ENCODE measurements at places on chromosomes 11 and 22.

- DNase-seq: no peak
Observed at GRCh38 chr11:69711822-69712801, 8.3 kb upstream of the FGF19 start.

GRCh38 chr11:72704028-72704782 is 30.0 kb upstream of the PDE2A start:
- DNase-seq: peak; percentile 66

DNA sequence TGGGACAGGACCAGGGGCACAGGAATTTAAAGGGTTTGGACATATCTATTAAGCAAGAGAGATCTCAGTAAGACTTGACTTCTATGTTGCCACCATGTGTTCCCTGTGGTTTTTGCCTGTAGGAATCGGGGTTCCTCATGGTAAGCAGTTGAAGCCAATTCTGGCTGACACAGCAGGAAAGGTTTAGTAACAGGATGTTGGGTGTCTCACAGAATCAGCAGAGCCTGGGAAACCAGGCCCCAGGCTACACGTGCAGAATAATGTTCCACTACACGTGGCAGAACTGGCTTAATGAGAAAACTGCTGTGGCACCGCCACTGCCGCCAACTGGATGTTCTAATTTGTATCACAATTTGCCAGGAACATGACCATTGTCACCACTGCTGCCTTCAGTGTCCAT is 264.6 kb upstream of the PLET1 start:
- no peak for DNase-seq

GRCh38 chr11:36296884-36297543 is 926 bp downstream of the PRR5L start:
- DNase-seq: no peak

DNA sequence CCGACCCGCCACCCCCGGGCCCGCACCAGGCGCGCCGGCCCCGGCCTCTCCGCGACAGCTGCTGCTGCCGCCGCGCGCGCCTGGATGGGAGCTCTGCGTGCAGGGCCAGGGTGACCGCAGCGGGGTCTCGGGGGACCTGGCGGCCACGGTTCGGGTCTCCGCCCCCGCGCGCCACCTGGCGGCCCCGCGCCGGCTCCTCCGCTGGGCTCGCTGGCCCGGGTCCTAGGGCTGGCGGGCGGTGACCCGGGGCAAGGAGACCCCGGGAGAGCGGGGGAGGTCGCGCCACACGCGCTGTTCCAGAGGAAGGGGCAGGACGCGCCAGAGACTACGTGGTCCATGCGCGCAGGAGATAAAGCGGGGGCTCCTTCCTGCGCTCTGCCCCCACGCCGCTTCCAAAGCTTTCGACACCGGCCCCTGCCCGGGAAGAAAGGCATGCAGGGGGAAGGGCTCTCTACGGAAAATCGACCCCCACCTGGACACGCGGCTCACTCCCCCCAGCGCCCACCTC is 562 bp downstream of the SHANK2 start:
- peak; percentile 69 for DNase-seq

DNA sequence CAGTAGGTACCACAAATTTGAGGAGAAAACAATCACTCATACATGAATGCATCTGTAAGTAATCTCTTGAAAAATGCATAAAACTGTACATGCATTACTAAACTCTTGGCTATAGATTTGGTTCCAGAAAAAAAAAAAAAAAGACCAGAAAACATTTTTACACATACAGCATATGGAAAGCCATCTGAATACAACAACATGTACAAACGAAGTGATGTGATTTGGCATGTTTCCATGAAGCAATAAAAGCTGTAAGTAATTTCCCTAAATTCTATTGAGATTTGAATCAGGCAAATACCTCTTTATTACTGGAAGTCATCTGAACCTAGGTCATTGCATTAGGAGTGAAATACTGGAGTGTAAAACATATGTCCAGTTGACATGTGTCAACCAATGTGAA is 31.9 kb upstream of the ZC3H12C start:
- no peak for DNase-seq

DNA sequence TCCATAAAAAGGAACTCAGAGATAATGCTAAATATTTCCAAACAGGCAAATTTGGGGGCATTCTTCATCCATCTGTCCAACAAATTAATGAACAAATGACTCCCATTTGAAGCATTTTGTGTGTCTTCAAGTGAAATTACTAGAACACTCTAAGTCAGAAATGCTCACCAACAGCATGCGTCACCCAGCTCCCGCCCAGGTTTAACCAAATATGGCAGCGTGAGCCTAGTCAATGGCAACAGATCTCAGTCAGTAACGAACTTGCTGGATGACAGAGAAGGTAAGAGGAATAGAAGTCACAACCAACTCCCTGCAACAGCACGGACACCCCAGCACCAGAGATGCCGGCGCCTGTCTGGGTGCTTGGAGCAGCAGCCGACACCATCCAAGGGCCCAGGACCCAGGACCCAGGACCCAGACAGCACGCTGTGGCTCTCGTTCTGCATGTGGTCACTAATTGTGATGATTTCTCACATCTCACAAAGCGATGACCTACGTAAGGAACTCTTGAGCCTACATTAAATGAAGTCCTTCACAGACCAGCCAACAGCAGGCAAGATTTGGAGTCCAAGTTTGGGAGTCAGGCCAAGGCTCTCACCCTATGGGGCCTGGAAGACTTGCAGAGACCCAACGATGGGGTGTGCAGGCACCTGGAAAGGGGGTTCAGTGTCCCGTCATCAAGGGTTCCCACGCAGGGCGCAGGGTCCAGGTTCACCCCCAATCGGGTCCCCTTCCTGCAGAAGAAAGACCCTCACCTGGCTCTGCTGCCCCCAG is 556.9 kb downstream of the BRD1 start:
- no peak for DNase-seq

DNA sequence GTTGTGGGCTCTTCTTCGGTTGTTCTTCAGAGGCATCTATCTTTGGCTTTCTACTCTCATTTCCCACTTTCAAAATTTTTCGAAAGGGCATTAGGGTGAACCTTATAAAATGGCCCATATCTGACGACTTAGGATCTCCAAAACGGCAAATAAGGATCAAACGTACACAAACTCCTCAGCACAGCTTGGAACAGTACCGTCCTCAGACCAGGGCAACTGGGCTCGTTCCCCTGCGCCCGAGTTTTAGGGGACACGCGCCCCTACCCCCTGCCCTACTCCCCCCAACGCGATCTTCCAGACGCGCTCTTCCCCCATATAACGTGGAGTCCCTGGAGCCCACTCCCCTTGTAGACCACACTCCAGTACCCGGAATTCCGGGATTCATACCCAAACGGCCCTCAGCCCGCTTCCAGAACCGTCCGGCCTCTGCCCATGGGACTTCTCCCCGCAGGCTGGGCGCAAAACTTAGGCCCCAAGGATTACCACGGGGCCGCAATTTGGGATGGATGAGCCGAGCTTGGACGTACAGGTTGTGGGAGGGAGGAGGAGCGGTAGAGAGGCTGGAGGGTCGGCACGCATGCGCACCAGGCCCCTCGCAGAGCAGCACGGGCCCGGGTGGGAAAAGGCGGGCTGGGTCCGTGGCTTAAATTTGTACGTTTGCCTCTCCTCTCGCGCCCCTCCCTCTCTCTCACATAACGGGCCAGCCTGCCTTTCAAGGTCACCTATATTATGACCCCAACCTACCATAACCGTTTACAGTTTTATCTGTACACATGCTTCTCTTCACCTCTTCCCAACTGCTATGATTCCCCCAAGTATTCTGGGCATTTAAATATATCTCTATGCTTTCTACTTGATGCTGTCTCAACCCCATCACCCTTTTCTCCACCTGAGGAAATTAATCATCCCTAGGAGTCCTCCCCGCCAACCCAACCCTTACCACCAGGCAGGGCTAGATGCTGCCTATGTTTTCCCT is 3.4 kb downstream of the CCDC89 start:
- no peak for DNase-seq

DNA sequence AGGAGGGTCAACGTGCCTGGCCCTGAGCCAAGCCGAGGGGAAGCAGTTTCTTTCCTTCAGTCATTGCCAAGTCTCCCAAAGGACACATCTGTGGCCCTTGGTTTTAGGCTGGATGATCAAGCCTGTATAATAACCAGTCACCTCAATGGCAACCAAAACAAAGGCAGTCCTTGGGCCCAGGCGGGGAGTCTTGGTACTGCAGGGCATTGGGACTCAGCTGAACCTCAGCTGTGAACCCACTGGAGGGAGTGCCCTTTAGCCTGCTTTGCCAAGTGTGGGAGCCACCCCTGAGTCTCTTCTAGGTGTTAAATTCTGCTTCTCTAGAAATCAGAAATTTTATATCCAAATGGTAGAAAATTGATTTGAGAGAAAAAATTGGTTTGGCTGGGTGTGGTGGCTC is 36.9 kb downstream of the CPT1A start:
- no peak for DNase-seq

DNA sequence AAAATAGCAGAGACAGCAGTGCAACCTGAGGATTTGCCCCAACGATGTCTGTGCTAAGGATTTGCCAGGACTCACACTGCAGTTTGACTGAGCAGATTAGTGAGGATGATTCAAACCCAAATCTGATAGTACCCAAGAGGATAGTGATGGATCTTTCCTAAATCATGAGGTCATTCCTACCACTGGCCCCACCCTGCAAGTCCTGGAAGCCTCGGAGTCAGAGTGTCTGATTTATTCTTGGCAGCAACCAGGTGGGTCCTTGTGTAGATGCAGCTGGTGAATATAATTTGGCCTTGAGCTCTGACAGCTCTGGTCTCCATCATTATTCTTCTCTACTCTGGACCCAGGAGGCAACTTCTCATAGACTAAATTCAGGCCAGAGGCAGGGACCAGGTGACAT is 179.3 kb upstream of the RAG2 start:
- DNase-seq: no peak
